ENCODE measurements at places on chromosomes 11 and 22. TPM values are rescaled to one million over a fixed set of nuclear protein-coding genes. Genes with fewer than 3 reads are reported as not detected.

Gene WNT11
- 5.2 TPM for total RNA-seq

Gene OR5J2
- not detected for total RNA-seq

Gene CABP7
- total RNA-seq, result not detected

Gene PHF21B
- not detected for total RNA-seq

Gene XKR3
- total RNA-seq, result not detected

Gene FOSL1
- 1.2 TPM for total RNA-seq

Gene LDHAL6A
- not detected for total RNA-seq

Gene ADM
- total RNA-seq, result 49.5 TPM

Gene GTSE1
- 1.6 TPM for total RNA-seq

Gene MRGPRE
- 1.2 TPM for total RNA-seq

Gene MRGPRX4
- total RNA-seq, result not detected

Gene AIFM3
- 181 TPM for total RNA-seq

GRCh38 chr22:29031227-29032011 is 30.2 kb downstream of the C22orf31 start:
- DNase-seq, result peak; percentile 66

- DNase-seq, result peak; percentile 89
These were observed 732 bp upstream of the SORL1 start for GRCh38 chr11:121451178-121451985.

DNA sequence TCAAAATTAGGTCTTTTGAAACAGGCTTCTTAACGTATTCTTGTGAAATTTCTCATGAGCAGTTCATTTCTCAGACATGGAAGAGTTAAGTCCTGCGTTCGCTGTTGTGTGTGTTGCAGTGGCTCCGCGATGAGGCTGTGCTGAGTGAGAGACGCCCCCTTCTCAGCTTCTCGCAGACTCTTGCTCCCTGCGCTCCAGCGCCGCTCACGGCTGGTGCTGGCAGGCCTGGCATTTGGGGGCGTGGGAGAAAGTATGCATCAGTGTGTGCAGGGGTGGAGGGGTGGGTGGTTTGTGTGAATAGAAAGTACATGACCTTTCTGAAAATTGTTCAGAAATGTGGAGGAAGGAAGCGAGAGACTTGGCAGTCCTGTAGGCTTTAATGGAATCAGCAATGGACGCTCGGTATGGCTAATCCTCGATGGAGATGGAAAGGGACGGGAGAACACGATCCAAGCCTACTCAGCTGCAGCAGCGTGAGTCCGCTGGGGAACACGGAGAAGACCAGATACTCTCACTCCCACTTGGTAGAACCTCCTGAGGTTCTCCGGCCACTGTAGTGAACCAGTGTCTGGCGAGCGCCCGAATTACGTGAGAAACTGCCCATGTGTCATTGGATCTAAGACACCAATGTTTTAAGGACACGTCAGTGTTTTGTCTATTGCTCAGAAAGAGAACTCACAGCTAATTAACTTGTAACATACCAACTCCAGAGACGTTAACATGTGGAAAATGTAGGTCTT is 5.9 kb downstream of the TAB1 start:
- DNase-seq, result no peak

GRCh38 chr11:16278273-16278672 is 78.1 kb downstream of the SOX6 start:
- DNase-seq, result no peak

- no peak for DNase-seq
These were observed 18.9 kb upstream of the CDC42EP2 start for GRCh38 chr11:65295571-65296341.

DNA sequence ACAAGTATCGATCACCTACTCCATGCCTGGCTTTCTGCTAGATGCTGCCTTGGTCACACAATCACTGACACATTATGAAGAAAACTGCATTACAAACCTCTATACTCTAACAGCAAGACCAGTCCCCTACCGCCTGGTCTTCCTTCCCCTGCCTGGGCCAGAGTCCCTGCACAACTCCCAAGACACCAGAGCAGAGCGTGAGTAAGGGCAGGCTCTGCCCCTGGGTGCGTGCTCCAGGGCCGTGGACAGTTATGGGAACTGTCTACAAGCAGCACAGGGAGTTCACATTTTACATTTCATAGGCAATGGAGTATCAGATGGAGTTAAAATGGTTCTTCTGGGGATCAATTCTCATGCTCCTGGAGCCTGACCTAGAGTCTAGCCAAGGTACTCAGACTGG is 6.5 kb downstream of the FZD4 start:
- no peak for DNase-seq

DNA sequence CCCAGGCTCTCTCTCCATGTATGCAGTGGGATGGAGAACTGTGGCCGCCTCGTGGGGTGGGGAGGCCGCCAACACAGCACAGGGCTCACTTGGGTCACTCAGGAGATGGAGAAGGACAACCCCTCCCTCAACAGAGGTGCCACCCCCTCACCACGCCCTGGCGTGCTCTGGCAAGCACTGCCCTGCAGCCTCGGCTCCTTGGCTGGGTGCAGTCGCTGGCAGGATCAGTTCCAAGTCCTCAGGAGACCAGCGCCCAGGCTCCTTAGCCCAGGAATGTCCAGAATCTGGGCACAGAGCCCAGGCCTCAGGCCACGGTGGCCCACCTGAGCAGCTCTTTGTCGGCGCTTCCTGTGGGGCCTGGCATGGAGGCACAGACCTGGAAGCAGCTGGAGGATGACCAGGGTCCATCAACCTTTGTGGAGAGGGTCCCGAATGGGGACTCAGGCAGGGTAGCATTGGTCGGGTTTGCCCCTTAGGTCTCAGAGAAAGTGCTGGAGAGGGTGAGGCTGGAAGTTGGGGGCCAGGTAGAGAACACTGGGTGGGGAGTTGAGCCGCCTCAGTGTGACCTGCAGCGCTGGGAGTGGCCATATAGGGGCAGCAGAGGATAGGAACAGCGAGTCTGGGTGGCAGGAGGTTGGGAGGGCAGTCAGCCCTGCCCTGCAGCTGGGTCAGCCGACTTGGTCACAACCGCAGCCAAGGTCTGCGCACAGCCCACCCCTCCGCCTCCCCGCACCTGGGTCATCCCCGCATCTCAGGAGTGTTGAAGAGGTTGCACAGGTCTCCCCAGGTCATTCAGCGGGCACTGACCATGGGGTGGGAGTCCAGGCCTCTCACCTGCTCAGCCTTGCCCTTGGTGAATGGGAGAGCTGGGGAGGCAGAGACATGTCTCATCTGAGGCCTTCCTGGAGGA is 8.2 kb downstream of the SUSD2 start:
- peak; percentile 82 for DNase-seq

DNA sequence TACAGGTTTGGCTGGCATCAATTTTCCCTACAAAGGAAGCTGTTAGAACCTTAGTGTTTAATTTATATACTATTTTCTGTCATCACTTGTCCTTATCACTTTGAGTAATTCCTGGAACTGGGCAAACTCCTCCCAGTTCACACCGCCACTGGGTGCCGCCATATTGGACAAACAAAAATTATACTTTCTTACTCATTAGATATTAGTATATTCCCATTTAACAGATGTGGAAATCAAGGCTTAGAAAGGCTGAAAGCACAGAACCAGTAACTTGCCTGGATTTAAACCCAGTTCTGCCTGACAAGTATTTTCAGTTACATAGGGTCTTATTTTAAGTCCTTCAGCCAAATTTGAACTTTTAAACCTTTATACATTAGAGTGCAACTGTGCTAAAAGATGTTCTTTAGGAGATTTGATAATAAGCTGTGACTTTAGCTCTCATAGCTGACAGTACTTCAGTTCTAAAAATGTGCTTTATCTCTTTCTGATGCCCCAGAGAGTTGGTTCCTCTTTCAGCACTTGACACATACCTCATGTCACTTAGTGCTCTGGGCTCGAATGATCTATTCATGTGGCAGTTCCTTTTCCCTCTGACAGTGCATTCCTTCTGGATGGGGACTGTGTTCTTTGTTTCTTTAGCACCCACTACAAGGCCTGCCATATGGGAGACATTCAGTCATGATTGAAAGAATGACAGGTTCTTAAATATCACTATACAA is 25.4 kb downstream of the COA4 start:
- no peak for DNase-seq

GRCh38 chr11:112103446-112103845 is 16.8 kb downstream of the SDHD start:
- no peak for DNase-seq

- no peak for DNase-seq
These were observed 583 bp upstream of the RRAS2 start for GRCh38 chr11:14359501-14360031.

DNA sequence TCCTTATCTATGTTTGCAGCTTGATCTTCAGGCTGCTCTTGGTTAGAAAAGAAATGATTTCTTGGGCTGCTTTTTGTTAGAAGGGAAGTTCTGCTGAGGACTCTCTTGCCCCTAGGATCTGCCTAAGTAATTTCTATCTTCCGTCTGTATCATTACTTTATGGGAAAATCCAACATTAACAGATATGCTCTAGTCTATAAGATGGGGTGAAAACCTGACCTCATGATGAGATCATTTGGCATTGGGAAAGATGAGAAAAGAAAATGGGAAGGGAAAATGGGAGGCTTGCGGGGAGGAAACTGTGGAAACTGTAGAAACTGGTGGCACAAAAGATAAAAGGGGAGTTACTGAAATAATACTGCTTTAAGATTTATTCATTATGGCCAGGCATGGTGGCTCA is 63.6 kb downstream of the FDX1 start:
- DNase-seq, result no peak

DNA sequence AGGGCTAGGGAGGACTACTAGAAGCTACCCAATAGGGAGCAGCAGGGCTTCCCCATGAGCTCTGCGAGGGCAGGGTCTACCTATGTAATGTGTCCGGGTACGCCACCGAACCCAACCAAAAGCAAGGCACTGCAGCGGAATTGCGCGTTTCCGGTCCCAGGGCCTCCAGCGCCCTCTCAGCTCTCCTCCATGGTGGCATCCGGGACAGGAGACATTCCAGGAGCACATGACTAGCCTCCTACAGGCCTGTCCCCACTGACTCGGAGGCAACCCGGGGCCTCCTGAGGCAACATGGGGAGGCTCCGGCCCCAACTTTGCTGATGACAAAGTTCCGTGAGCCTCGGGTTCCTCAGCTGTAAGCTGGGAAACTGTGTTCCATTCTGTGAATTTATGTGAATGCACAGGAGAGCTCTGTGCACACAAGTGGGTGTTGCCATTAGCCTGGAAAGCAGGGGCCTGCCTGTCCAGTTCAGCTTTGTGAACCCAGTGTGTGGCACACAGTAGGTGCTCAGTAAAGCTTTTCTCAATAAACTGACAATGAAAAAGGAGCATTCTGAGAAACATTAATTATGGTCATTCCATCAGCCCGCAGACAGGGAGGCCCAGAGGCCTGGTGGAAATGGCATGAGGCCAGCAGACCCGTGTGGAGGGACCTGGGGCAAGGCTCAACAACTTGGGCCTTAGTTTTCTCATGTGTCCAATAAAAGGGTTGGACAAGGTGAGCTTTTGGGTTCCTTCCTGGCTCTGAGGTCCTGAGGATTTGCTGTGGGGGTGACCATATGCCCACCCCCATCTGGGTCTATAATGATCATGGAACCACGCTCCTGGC is 50.3 kb downstream of the CHRDL2 start:
- DNase-seq, result no peak

GRCh38 chr11:20597154-20597679 is 2.2 kb upstream of the SLC6A5 start:
- DNase-seq, result no peak

DNA sequence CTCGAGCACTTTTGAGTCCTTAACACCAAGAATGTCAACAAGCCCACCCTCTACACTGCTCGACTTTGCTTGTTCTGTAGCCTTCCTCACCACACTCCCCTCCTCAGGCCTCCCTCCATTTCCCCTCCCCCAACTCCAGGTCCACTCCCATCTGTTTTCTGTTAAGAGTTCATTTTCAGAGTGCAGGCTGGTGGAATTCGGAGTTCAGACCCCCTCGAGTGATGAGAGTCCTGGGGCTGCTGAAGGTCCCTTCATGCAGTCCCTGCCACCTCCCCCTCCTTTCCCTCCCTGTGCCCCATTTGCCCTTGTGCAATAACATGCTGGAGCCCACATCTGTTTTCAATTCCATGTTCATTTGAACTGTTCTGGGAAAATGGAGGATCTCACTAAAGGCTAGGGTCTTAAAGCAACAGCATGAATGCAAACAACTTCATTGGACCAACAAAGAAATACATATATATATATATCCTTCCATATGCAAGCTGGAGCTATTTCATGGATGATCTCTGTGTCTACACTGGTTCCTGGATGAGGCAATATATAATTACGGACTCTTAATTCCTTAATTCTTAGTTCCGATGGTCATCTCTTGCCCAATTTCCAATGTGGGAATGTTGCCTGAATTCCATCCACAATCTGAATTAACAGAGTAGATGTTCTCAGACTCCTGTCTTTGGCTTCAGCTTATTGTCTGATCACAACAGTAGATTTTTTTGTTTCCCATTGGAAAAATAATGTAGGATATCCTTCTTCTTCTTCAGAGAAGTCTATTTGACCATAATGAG is 340.4 kb downstream of the ETS1 start:
- no peak for DNase-seq

GRCh38 chr11:30653606-30654005 is 67.5 kb upstream of the MPPED2 start:
- no peak for DNase-seq

GRCh38 chr11:113806406-113806805 is 26.8 kb downstream of the CLDN25 start:
- no peak for DNase-seq

GRCh38 chr11:11044137-11044855 is 186.4 kb upstream of the ZBED5 start:
- no peak for DNase-seq

GRCh38 chr11:61042961-61043540 is 59.2 kb upstream of the CD5 start:
- no peak for DNase-seq

DNA sequence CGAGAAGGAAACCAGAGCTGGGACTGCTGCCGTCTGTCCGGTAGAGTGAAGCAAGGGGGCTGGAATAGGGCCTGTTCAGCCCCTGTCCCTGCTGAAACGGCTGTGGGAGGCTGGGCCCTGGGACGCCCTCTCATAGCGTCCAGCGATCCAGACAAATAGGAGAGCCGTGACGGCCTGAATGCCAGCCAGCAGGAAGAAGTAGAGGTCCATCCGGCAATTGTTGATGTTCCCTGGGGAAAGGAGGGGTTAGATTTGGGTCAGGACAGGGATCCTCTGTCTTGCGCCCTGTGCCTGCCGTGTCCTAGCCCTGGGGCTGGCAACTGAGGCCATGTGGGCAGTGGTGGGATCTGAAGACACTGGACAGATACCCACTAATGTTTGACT is 12.9 kb downstream of the TMEM132A start:
- no peak for DNase-seq

DNA sequence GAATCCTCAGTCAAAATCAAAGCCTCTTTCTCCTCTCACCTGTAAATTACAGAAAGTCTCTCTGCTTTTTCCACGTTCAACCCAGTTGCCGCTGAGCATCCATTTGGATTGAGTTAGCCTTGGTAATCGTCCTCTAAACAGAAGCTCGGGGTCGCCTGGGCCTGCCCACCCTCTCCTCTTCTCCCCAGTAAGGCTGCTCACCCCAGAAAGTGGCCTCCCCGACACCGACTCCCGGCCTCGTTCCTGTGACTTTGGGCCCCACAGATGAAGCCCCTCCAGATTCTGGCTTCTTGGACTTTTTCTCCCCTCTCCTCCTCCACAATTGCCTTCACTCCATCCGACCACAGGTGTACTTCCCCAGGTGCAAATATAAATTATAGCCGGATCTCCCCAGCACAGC is 1500.0 kb downstream of the BRD1 start:
- DNase-seq, result no peak

- no peak for DNase-seq
These were observed 1013.2 kb downstream of the TBC1D22A start for GRCh38 chr22:47775686-47776085.

Data from mucosa of descending colon (tissue), 3 donors.